GOT3 (cell line): ENCODE measurements at places on chromosomes 2 and 18.

DNA sequence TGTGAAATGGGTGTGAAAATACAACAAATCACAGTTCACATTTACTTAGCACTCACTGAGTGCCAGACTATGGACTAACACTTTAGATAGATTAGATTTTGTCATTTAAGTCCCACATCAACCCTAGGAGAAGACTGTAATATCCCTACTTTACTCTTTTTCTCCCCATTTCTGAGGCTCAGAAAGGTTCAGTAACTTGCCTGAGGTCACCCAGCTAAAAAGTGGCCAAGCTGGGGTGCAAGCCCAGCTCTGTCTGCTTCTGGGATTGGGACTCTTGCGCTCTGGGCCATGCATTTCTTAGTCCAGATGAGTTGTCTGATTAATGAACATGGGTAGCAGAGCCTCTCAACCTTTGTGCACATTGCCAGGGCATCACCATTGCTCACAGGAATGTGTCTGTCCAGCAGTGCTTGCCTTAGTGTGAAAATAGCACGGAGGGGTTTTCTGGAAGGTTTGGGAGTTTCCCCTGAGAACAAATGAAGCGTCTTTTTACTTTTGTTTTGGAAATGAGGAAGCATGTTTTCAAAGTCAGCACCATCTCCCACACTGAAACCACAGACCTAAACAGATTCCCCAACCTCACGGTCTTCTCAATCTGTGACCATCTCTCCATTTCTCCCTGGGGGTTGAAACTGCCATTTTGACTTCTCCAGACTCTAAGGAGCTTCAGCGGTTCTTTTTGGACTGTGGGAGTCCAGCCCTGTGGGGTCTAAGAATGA, 31.9 kb downstream of the NRP2 start:
- no peak for DNase-seq

- no peak for DNase-seq
These were observed 657.8 kb upstream of the LINC00305 start for GRCh38 chr18:64806691-64807090.

GRCh38 chr18:7164323-7165004, 46.9 kb upstream of the LAMA1 start:
- no peak for DNase-seq

- DNase-seq, result no peak
These were observed 220.6 kb downstream of the SLC4A10 start for GRCh38 chr2:161844822-161845221.

DNA sequence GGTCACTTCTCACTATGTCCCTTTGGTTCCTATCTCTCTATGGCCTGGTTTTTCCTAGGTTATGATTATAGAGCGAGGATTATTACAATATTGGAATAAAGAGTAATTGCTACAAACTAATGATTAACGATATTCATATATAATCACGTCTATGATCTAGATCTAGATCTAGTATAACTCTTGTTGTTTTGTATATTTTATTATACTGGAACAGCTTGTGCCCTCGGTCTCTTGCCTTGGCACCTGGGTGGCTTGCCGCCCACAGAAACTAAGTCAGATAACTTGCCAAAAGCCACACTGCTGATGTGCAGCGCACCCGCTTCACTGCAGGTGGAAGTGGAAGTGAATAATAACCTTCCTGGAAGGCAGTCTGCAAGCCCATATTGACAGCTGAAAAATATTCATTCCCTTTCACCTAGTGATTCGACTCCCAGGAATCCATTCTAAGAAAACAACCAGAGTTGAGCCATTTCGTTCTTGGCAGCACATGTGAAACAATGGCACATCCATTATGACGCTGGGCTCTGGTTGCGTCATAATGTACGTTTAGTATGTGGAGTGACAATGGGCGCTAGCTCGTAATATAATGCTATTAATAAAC, 725 bp upstream of the ANKRD53 start:
- no peak for DNase-seq

GRCh38 chr2:213261237-213261636, 23.0 kb upstream of the SPAG16 start:
- DNase-seq, result no peak

DNA sequence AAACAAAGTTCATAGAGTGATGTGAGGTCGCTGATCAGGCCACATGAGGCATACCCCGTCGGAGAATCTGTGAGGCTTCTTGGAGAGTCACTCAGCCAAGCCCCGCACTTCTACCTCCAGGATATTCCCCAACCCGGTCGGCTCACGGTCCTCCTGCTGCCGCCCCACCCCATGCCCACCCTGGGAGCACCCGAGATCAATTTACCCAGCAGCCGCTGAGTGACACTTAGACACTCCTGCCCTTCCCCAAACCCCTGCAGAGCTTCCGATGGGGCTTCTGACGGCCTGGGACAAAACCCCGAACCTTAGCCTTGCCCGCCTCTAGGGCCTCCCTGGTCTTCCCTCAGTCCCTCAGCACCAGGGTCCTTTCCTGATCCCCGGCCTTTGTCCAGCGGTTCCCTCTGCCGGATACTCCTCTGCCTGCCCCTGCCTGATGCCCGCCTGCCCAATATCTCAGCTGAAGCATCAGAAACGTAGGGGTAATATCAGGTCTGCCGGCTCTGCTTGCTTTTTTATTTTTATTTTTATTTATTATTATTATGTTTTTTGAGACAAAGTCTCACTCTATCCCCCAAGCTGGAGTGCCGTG, 18.9 kb upstream of the OTOS start:
- DNase-seq, result no peak

GRCh38 chr2:179429597-179429996, 165.0 kb upstream of the SESTD1 start:
- DNase-seq, result no peak

DNA sequence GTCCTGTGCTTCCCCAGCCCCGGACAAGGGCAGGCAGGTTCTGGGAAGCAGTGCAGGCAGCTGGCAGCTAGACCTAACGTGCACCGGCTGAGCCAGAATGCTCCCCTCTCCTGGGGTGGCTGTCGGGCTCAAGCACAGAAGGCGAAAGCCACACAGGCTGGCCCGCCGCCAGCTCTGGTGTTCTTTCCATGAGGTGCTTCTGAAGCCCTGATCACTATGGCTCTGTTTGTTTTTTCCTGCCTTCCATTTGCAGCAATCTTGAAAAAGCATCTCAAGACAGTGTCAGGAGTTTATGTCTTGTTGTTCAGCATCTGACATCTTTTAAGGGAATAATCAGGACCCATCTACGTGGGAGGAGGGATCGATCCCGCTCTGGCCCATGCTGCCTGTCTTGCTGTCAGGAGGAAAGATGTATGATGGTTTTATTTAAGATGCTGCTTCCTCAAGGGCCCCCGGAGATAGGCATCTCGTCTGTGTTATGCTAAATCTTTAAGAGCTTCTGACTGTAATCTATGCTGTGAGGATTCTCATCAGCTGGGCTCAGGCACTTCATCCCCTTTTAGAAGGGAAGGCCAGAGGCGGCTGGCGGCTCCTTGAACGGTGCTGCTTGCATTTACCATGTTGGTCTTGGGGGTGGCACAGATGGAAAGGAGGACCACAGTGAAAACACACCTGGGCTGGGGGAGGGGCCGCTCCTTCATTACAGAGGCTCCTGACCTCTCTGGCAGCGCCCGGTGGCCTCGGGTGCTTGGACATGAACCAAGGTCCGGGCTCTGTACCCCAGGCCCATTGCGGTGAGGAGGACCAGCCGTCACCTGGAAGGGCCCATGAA, 118.5 kb upstream of the HDAC4 start:
- no peak for DNase-seq

- no peak for DNase-seq
These were observed 165.0 kb downstream of the ANKRD44 start for GRCh38 chr2:197145471-197146056.
